ENCODE measurements at places on chromosomes 1 and 21.
A peak's percentile ranks its signal among the peaks of the same experiment; 100 is the strongest.

DNA sequence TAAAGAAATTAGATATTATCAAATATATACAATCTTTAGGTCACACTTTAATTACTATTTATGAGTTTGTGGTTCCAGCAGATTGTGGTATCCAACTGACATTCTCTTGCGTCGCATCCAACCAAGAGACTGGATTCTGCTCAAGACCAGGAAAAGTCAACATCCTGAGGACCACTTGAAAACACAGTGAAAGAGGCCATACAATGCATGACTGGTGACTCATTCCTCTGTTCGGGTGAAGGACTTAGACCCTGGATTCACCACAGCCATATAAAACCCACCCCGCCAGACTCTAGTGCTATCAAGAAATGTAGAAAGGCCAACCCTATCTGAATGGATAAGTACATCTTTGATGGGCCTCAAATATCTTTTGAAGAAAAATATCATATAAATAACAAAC lies 14.5 kb upstream of the CFHR4 start:
- no peak for DNase-seq

GRCh38 chr1:54273795-54274163 lies 73.8 kb downstream of the MRPL37 start:
- no peak for DNase-seq

GRCh38 chr1:220339581-220339980 lies 67.3 kb upstream of the RAB3GAP2 start:
- no peak for DNase-seq

GRCh38 chr1:86618358-86618757 lies 71.5 kb downstream of the CLCA4 start:
- DNase-seq: no peak

GRCh38 chr1:245894843-245895242 lies 612.2 kb downstream of the SMYD3 start:
- peak; percentile 43 for DNase-seq

DNA sequence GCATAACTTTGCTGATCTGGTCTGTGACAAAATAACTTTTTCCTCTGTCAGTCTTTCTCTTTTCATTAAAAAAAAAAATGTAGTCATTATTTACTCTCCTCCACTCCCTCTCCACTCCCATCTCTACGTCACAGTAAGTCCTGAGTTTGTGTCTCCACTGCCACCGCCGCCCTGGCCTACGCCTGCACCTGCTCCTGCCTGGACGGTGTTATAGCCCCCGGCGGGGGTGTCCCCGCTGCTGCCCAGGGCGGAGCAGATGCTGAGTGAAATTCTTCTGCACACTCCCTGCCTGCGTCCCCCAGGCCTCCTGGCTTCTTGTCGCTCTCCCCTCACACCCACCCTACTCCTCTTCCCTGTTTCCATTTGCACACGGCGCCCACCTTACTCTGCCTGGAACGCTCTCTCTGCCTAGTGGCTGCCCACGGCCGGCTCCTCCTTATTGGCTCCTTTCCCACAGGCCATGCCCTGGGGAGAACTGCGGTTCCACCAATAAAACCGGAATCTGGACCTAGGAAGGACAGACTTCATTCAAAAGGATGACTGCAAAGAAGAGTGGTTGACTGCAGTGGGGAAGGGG lies 55.2 kb upstream of the C1orf174 start:
- no peak for DNase-seq

DNA sequence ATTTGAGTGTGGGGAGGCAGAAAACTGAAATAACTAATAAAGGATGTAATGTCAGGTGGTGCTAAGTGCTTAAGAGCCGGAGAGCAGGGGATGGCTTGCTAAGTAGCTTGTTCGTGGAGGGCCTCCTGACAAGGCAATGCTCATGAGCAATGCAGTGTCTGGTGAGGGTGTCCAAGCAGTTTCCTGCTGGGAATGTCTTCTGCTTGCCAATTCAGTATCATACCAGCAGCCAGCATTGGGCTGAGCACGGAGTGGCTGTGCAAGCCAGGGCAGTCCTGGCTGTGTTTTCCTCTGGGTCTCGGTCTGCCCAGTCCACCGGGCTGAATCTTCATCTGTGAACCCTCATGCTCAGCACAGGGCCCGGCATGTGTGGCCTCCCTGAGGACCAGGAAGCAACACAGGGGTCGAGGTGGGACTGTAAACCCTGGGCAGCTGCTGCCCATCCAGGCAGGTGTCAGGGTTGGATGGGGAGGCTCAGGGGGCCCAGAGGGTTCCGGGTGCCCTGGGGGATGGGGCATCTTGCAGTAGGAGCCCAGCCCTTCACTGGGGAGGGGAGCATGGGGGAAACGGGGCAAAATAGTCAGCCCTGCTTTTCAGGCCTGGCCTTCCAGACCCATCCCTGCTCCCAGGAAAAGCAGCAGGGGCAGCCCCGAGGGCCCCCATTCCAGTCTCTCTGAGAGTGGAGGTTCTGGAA lies 27.5 kb downstream of the EDN2 start:
- DNase-seq: no peak

GRCh38 chr1:10726355-10726754 lies 70.1 kb downstream of the CASZ1 start:
- no peak for DNase-seq

DNA sequence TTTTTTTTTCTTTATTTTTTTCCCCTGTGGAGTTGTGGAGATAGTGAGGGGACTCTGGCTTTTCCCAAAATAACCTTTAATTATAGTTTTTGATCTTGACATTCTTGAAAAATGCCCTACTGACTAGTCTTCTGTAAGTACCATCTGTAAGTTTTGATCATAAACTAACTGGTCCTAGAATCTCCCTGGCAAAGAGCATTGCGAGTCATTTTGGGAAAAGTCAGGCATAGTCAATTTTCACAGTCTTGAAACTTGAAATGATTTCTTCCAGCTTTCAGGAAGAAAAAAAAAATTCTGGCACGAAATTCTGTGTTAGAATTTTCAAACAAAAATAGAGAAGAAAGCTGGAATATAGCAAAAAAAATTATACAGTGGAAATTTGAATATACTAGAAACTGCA lies 181.2 kb upstream of the SNX7 start:
- DNase-seq: no peak

DNA sequence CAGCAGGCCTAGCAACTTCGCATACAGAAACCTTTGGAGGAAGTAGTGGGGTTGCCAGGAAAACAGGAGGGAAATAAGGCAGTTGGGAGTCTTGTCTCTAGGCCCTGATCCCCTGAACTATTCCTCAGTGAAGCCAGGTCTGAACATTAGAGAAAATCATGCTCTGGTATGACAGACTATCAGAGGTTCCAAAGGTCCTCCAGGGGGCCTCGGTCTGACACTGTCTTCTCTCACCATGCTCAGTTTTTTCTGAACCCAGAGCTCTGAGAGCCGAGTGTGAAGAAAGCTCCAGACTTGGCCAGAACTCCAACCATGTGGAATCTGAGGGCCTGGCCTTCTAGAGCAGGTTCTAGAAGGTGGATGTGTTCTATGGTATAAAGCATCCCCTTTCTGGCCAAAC lies 4.0 kb downstream of the TOMM40L start:
- DNase-seq: no peak

GRCh38 chr21:15839601-15840000 lies 109.8 kb downstream of the USP25 start:
- DNase-seq: no peak

DNA sequence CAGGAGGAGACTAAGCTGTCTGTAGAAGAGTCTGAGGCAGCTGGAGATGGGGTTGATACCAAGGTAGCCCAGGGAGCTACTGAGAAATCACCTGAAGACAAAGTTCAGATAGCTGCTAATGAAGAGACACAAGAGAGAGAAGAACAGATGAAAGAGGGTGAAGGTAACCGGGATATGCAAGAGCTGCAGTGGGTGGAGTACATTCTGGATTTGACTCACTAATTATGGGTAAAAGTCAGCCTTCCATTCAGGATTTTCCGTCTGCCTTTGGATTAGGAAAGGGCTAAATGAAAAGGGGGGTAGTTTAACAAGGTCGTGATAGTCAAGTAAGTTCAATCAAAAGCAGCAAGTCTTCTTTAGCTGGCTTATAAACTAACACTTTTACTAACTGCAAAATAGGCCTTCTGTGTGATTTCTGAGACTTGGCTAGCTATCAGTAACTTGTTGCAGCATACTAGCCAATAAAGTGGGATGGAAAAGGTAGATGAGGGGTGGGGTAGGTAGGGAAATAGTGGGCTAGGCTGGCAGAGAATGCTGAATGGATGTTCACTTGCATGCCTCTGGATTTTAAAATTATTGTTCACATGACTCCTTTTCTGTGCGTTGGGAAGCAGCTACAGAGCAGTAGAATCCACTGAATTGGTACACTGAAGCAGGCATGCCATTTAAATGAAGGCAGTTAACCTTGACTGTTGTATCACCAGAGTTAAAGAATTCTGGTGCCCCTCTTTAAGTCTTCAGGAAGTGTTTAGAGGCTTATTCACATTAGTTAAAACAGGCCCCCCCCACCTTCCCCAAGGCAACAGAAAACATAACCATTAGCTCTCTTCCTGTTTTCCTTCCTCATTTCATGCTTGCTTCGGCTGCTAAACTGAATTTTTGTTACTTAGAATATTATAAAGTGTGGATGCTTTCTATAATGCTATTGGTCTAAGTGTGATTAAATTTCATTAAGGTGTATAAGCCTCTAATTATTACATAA lies 15.4 kb downstream of the CCDC17 start:
- no peak for DNase-seq

GRCh38 chr1:177122461-177123251 lies 41.9 kb downstream of the ASTN1 start:
- DNase-seq: no peak

DNA sequence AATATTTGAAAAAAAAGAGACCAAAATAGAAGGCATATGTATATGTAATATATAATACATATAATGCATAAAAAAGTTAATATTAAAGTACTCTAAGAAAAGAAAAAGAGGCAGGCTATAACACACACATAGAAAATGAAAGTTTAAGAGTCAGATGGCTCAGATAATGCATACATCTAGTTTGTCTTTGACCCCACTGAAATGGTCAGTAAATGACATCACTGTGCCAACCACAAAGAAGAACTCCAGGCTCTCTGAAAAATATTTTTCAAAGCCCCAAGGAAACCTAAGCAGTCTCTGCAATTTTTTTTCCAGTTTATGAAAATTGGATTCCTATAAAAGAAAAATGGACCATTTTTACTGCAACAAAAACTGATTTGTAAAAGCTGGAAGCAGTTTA lies 55.4 kb upstream of the SCYL3 start:
- no peak for DNase-seq

DNA sequence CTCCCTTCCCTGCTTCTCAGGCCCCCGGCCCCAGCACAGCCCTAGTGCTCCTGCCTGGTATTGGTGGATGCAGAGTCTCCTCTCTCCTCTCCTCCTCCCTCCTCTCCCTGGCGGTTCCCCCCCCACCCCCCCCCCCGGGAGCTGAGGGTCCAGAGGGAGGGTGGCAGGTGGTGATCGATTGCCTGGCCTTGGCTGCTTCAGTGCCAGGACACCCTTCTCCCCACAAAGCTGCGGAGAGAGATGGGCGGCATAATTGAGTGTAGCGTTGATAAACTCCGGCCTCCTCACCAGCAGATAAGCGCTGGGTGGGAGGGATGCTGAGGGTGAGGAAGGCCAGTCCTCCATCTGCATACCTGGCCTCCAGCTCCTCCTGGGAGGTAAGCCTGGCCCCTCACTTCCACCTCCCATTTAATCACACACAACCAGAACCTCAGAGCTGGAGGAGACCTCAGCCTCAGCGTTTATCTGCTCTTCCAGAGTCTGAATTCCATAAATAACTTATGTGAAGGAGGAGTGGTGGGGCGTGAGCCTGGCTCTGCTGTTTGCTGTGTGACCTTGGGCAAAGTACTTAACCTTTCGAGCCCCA lies 60.8 kb downstream of the LRRN2 start:
- no peak for DNase-seq

DNA sequence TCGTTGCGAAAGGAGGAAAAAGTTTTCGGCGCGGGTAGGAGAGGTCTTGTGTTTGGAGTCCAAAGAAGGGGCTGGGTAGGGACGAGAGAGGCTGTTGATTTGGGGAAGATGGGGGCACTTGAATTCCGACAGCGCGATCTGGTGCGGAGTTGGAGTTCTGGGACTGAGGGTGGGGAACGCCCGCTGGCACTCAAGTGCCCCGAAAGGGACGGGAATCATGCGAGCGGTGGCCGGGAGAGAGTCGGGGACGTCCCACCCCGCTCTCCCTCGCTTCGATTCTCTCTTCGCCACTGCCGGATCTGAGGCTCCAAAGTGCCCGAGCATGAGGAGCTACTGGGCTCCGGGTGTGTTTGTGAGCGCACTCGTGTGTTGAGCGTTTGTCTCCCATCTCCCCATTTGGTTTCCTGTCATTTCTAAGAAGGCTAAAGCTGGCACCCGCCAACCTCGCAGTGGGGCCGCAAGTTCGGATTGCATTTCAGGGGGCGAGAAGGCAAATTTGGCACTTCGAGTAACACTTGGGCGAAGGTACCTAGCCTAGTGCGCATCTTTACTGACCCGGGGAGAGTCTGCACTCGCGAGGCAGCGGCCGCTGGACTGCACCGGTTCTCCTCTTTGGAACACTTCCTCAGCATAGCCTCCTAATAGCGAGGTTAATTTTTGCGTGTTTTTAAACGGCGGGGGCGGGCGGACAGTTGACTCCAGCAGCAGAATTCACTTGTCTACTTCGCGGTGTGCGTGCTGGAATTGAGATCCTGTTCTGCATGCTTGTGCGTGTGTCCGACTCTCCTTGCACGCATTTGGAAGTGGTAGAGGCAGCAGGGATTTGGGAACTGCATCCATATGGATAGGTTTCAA lies 1.2 kb downstream of the CHRM3 start:
- no peak for DNase-seq

GRCh38 chr21:39489380-39489924 lies 37.7 kb downstream of the SH3BGR start:
- DNase-seq: no peak

DNA sequence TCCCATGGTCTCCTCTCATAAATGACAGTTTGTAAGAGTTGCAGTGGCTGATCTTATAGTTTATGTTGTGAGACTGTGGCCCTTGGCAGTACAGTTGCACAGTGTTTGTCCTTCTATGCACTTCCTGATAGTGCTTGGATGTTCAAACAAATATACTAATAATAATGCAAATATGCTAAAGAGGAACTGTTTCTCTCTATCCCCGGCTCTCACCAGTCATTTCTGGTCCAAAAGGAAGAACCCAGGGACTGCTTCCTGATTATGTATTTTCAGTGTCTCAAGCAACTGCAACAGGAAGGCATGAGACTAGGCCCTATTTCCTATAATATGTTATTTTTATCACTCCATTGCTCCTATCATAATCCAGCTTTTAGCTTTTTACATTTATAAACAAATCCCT lies 17.0 kb upstream of the SUCO start:
- no peak for DNase-seq

GRCh38 chr1:33849211-33849610 lies 14.7 kb upstream of the HMGB4 start:
- no peak for DNase-seq

GRCh38 chr1:26689504-26689903 lies 6.3 kb upstream of the ARID1A start:
- no peak for DNase-seq

- no peak for DNase-seq
Observed at GRCh38 chr1:54357967-54358366, 48.2 kb downstream of the SSBP3 start.

GRCh38 chr1:198934901-198935305 lies 296.1 kb downstream of the PTPRC start:
- DNase-seq: no peak

GRCh38 chr1:19429611-19430010 lies 55.7 kb downstream of the CAPZB start:
- DNase-seq: no peak

- DNase-seq: no peak
Observed at GRCh38 chr1:81607086-81607485, 193.6 kb upstream of the ADGRL2 start.

All from retinal pigment epithelial cell (primary cell).